M059J (cell line): ENCODE measurements at places on chromosomes 5 and 9. TPM values are rescaled to one million over a fixed set of nuclear protein-coding genes. Genes with fewer than 3 reads are reported as not detected.

Gene CLIC3
- 11.0 and 18.9 TPM in 2 replicates for total RNA-seq

Gene PIP5KL1
- 1.6 TPM in 1 of 2 replicates, not detected in the other for total RNA-seq

Gene ADAMTS16
- 1.4 and 2.4 TPM in 2 replicates for total RNA-seq

Gene OMD
- not detected in 2 replicates for total RNA-seq

Gene IFNA13
- not detected in 2 replicates for total RNA-seq

Gene FOXD4L3
- not detected in 2 replicates for total RNA-seq

Gene PDE8B
- total RNA-seq, result 0.07 and 0.39 TPM in 2 replicates

Gene ZBTB43
- 6.4 and 9.3 TPM in 2 replicates for total RNA-seq

Gene SPOCK1
- total RNA-seq, result 25.5 and 29.1 TPM in 2 replicates

Gene ABO
- total RNA-seq, result not detected in 2 replicates

Gene FCHO2
- total RNA-seq, result 5.4 and 7.4 TPM in 2 replicates

Gene SPATA24
- 6.3 and 12.5 TPM in 2 replicates for total RNA-seq

Gene CTNNA1
- 184 and 277 TPM in 2 replicates for total RNA-seq

Gene FOXD1
- total RNA-seq, result 17.1 and 17.4 TPM in 2 replicates

Gene NDOR1
- total RNA-seq, result 14.9 and 17.6 TPM in 2 replicates

Gene NME5
- 0.25 and 1.8 TPM in 2 replicates for total RNA-seq

Gene CDKN2A
- 594 and 597 TPM in 2 replicates for total RNA-seq

Gene PCDHA10
- total RNA-seq, result not detected in 2 replicates

Gene PCDHGB7
- 7.1 and 7.7 TPM in 2 replicates for total RNA-seq

Gene PCDHB11
- total RNA-seq, result 0.25 and 0.49 TPM in 2 replicates

Gene SELENOP
- 20.1 and 45.1 TPM in 2 replicates for total RNA-seq

Gene PHF24
- not detected in 2 replicates for total RNA-seq

Gene SAP30L
- total RNA-seq, result 17.2 and 59.2 TPM in 2 replicates

Gene OR2S2
- not detected in 2 replicates for total RNA-seq

Gene PCDHA2
- not detected in 2 replicates for total RNA-seq
